NCI-H1105 treated with DMSO at 0.1 percent for 48 hours (cell line): ENCODE measurements at places on chromosomes 1 and 21.

GRCh38 chr21:33268393-33268736 lies 2.2 kb downstream of the IL10RB start:
- DNase-seq, result no peak

DNA sequence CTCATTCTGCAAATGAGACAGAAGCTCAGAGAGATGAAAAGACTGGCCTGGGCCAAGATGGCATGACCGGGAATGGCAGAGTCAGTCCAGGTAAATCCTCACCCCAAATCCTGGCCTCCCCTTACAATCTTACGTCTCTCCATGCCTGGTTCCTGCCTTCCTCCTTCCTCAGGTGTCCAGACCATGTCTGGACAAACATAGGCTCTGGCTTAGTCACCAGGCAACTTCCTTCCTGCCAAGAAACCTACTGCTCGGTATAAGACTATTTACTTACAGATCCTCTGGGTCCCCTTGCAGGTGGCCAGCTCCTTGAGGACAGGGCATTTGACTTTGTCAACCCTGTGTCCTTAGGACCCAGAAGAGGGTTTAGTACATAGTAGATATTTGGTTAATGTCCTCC lies 69.4 kb upstream of the ROR1 start:
- DNase-seq, result no peak

DNA sequence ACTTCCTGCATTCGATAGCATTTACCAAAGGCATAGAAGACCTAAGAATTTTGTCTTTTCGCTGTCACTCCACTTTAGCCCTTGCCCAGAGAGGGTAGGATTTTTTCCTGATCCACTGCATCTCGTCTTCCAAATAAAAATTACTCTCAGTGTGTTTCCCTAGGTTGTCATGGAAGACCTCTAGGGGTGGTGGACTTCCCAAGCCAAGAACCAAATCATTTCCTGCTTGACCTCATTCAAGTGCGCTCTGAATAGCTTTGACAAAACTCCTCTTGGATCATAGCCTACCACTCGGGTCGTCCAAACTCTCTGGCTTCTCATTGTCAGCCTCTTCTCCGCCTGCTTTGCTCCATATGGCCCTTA lies 431 bp upstream of the C1orf52 start:
- DNase-seq, result no peak

GRCh38 chr1:110475362-110476027 lies 24.5 kb downstream of the PROK1 start:
- no peak for DNase-seq

GRCh38 chr1:15678578-15678977 lies 5.5 kb upstream of the PLEKHM2 start:
- no peak for DNase-seq

- DNase-seq, result no peak
These were observed 121.3 kb downstream of the PCBP3 start for GRCh38 chr21:45764792-45765191.

- DNase-seq, result no peak
These were observed 294.8 kb downstream of the PCP4 start for GRCh38 chr21:40162075-40162474.

GRCh38 chr1:44489481-44489880 lies 84.4 kb downstream of the RNF220 start:
- no peak for DNase-seq

DNA sequence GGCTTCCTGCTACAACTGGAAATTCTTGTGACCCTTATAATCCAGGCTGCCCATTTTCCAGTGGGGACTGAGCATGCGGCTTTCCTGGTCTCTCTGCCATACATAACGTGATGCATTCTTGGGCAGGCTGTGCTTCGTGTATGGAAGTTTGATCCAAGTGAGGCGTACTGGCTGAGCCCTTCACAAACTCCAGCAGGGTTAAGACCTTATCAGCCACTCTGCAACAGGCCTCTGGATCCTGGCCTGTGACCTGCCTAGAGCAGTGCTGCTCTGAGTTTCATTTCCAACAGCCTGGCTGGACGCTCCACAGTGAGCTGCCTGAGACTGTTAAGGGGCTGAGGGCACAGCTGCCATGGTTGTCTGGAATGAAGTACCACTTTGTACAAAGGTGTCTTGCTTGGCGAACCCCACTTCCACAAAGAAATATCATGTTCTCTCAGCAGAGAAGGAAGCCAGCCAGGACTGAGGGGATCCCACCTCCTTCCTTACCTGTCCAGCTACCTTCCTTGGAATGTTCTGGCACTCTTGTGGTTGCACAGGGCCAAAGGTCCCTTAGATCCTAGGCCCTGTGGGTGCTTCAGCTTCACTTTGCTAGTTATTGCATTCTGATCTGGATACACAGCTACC lies 28.5 kb upstream of the XPR1 start:
- no peak for DNase-seq

- DNase-seq, result no peak
These were observed 15.5 kb downstream of the PAXBP1 start for GRCh38 chr21:32756096-32756495.

GRCh38 chr1:212228591-212229119 lies 56.6 kb upstream of the PPP2R5A start:
- DNase-seq, result peak; percentile 34

DNA sequence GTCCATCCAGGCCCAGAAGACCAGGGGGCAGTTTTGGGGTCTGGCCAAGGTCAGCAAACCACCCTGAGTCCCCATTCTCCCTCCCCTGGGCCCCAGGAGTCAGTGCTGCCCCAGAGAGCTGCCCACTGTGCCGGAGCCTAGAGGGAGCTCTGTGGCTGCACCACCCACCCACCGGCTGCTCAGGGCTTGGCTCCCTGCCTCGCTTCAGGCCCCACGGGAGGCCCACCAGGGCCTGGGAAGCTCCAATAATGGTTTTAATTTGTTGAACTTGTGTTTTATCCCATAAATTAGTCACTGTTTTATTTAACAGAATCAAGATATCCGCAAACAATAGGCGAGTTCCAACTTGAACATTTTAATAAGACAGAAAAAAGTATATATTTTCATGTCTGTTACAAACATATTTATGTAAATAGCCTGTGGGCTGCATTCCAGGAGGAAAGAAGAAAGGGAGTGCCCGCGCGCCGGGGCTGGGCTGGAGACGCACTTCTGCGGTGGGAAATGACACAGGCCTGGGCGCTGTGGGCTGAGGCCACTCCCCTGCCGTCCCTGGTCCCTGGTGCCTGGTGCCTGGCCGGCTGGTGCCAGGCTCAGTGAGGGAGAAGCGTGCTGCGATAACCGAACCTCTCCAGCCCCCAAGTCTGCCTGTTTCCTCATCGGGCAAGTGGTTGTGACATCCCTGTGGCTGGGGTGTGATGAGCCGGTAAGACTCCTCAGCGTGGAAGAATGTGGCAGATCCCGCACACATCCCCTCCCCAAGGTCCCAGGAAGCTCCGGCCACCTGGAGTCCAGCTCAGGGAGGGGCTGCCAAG lies 160.5 kb downstream of the PEX14 start:
- DNase-seq, result peak; percentile 61

DNA sequence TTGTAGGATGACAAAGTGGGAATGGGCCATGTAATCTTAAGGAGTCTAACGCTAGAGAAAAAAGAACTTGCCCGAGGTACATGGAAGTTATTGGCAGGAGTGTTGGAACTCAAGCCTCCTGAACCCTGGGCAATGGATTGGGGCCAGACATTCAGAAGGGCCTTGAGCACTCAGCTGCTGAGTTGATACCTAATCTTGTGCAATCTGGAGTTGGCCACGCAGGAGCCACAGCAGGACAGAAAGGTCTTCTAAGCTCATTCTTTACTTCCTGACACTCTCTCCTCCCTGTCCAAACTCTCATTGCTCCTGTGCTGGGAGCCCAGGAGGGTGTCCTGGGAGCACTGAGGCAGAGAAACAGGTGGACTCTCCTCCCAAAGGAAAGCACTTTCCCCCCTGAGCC lies 25.1 kb upstream of the CSF1 start:
- no peak for DNase-seq

DNA sequence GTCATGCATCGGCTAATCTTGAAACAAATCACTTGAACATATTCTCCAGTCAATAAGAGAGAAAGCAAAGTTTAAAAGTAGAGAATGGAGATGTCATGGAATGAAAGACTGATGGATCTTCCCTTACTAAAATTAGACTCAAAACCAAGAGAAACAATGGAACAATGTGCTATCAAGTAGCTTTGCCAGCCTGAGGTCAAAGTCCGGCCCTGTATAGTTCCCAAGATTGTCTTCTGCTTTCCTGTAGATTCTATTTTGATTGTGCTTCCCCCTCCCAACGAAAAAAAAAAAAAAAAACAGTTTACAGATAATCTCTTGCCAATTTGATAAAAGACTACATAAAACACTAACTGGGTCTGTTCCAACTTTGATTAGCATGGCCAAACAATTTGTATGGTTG lies 40.8 kb upstream of the KIRREL1 start:
- no peak for DNase-seq

DNA sequence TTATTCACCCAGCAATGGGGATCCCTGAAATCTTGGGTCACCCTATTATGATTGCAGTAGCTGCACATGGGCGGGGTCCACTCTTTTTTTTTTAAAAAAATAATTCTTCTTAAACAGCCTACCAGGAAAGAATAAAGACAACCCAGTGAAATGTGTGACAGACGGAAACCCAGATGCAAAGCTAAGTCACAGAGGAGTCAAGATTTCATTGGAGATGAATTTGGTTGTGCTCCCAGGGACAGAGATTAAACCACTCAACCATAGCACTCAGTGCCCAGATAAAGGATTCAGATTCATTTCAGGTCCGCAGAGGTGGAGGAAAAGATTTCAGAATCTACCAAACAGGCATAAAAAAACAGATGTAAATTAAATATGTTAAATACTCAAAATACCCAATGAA lies 583.5 kb upstream of the ZP4 start:
- DNase-seq, result no peak

- DNase-seq, result no peak
These were observed 282.5 kb downstream of the RGS7 start for GRCh38 chr1:241074507-241074906.

- no peak for DNase-seq
These were observed 86.8 kb downstream of the WLS start for GRCh38 chr1:68145418-68146126.

DNA sequence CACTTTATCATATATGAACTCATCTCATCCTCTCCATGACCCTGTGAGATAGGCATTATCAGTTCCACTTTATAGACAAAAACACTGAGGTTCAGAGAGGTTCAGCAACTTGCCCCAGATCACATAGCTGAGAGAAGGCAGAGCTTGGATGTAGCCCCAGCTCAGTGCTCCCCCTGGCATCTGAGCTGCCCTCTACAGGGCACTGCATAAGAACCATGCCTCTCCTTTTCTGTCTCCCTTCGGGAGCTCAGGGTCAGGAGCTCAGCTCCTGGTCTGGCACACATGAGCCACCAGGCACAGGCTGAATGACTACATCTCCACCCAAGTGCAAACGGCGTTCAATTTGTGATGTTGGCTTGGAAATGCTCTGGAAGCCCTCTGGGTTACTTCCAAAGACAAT lies 16.9 kb downstream of the RAB7B start:
- DNase-seq, result no peak

- DNase-seq, result no peak
These were observed 29.3 kb downstream of the XCL2 start for GRCh38 chr1:168514455-168514854.

DNA sequence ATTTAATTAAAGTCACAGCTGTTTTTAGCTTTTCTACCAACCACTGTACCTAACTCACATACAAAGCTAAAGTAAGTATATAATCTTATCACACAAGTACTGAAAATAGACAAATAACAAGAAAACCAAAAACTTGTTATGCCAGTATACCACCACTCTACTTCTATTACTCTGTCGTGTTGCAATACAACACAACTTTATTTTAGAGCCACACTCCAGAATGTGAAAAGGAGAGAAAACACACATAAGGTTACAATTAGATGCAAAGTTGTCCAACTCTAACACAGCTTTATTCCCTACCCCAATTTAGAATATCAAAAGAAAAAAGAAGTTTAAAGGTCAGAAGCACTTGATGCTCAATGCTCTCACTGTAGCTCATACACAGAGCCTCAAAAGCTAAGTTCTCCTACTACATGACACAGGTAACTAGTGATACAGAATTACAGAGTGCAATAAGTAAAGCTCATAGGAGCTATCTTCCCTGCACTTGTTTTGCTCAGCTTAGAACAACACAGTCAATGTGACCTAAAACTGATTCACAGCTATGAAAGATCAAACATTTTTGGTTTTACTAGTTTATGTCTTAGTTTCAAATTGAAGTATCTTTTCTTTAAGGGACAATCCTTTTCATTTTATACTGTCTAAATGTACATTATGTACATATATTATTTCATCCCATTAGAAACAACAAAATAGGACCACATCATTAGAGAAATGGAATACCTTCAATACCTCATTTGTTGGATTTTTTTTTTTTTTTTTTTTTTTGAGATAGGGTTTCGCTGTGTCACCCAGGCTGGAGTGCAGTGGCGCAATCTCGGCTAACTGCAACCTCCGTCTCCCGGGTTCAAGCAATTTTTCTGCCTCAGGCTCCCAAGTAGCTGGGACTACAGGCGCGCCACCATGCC lies 29.2 kb downstream of the EYA3 start:
- DNase-seq, result no peak

DNA sequence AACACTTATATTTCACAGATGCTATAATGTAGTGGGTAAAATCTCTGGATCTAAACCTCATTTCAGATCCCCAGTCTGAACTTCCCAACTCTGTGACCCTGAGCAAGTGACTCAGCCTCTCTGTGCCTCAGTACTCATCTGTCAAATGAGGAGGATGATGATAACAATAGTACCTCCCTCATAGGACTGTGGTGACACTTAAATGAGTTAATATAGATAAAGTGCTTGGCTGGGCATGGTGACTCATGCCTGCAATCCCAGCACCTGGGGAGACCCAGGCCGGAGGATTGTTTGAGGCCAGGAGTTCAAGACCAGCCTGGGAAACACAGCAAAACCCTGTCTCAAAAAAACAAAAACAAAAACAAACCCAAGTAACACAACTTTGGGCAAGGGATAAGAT lies 4.7 kb upstream of the ECE1 start:
- no peak for DNase-seq

- DNase-seq, result peak; percentile 62
These were observed 39.6 kb downstream of the NUF2 start for GRCh38 chr1:163361123-163361934.

GRCh38 chr1:60133000-60133673 lies 59.6 kb upstream of the C1orf87 start:
- no peak for DNase-seq

GRCh38 chr21:43721939-43722338 lies 3.0 kb downstream of the PDXK start:
- no peak for DNase-seq

- DNase-seq, result no peak
These were observed 12.6 kb upstream of the MEF2D start for GRCh38 chr1:156513185-156513584.

GRCh38 chr1:205301842-205302588 lies 19.5 kb downstream of the NUAK2 start:
- DNase-seq, result no peak
